ENCODE measurements at places on chromosomes 6 and 20.

DNA sequence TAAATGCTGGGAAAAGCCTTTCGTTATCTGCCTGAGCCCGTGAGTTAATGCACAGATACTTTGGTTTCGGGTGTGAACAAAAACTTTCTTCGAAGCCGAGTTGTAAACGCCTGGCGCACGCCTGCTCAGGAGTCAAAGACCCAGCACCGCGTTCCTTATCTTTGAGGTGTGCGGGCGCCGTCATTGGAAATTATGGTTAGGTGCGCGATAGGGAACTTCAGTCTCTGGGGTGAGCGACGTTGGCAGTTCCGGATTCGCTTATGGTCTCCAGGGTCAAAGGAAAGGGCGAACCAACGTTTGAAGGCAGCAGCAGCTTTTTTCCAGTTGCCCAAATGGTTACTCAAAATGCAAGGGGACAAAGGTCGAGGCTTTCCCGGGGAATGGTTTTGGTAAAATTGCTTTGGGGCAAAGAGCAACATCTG, 853 bp downstream of the SLC22A3 start:
- DNase-seq: no peak

GRCh38 chr20:44580581-44581268, 1.7 kb upstream of the PKIG start:
- DNase-seq: no peak

DNA sequence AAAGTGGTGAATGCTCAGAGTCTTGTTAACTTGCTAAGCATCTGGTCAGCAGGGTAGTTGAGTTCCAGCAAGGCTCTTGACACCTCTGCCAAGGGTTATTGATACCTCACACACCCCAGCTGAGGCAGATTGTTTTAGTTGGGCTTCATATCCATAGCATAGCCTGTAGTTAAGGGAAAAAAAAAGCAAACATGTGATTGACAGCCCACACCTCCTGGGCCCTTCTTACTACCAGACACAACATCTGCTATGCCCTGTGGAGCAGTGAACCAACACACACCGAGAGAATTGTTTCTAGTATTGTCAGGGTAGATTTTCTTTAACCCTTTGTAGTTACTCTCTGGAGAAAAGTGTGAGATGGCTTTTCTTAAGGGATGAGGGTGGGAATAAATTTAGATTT, 697.0 kb upstream of the POU3F2 start:
- DNase-seq: no peak

DNA sequence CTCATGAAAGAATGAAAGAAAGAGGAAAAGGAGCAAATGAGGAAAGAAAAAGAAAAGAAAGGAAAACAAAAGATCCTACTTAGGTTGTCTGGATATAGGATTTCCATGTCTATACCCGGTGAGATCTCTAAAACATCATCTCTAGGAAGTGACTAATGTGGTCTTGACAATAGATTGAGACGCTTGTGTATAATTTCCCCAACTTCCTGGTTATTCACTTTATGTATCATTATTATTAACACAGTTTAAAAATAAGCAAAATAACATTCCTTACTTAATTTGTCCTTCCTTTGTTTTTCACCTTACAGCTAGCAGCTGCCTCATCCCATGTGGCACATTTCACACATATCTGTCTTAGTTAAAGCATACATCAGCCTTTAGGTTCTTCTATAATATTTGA, 27.0 kb downstream of the LAMA4 start:
- no peak for DNase-seq

DNA sequence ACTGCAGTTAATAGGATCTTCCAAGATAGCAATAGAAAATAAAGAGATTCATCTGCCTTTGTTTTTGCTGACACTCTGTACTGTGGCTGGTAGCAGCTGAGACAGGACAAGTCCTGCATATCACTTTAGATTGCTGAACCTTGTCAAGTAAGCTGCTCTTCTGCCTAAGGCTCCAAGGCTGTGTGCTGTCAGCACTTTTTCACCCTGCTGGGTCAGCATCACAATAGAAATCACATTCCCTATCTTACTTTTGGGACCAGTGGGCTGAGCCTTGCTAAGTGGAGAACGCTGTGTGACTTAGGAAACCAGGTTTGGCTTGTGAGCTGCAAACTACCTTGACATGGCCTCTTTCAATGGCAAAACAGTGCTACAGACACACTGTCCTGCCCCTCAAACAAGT, 263.9 kb downstream of the FRK start:
- no peak for DNase-seq

DNA sequence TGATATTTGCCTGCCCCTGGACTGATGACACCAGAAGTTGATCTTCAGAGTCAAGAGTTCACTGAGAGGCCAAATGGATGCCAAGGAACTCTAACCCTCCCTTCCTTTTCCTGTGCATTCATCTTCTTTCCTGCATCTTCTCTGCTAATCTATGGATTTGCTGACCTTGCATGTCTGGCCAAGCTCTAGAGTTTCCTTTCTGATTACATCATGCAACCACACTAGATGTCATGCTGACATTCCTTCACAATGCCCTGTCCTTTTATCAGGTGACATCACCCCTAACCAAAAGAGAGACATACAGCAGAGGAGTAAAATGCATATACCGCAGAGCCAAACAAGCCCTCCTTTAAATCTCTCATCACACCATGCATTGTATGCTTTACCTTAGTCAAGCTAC, 487.6 kb downstream of the TFAP2A start:
- no peak for DNase-seq

DNA sequence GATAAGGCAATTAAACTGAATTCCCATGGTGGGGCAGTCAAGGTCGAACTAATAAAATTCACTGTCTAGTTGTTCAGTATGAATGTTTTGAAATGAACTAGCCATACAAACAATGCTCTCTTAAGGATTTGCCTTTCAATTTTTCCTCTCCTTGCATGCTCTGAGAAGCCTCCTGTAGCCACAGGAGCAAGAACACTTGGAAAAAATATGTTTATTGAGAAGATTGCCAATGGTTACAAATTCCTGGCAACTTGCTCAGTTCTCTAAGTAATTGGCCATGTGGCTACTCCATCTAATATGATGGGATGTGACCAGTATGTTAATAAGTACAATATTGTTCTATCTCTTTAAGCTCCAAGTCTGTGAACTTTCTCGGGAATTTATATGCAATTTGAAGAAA, 49.4 kb downstream of the FUT9 start:
- DNase-seq: no peak
